ENCODE measurements at places on chromosomes 3 and 15.

DNA sequence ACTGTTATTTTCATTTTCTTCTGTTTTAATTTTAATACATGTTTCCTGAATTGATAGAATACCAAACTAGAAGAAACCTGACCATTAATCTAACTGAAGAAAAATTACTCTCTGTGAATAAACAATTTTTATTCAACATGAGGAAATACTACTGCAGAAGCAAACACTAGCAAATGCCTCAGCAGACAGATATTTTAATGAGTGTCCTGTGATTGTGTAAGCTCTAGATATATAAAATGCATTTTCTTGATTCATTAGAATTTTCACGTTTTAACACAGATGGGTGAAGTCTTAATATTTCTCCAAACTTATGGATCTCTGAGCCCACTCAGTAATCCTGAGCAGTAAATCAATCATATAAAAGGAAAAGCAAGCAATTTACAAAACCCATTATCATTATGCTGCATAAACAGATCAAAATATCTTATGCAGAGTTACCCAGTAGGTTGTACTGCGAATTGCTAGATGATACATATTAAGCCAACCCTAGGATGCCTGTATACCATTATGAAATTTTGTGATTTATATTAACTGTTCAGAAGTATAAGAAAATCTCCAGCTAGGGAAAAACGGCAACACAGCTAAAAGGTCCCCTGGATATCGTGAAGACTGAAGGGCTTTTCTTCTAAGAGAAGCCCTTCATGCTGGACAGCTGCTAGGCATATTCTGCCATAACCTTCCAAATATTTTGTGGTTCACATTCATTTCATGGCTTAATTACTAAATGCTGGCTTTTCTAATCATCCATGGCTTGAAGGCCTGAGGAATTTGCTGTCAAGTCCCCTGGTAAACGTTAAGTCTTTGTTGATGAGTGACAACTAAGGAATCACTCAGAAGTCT lies 157.7 kb upstream of the TGFBR2 start:
- no peak for DNase-seq

- no peak for DNase-seq
These were observed 20.7 kb downstream of the POPDC2 start for GRCh38 chr3:119639494-119640350.

DNA sequence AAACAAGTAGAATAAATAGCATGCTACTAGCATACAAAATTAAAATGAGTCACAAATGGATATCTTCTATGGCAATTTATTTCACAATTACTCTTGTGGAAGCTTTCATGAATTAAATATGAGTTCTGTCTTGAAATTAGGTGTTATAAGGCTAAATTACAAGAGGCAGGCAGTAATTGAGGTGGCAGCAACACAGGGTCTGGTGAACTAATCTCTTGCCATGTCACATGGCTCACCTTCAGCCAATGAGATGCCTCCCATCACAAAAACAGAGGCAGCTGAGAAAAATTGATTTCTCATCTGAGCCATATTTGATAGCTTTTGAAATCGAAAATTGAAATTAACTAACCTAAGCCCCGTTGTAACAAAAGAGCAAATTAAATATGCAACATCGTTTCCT lies 268.8 kb downstream of the NR2F2 start:
- no peak for DNase-seq

- DNase-seq = no peak
These were observed 8.6 kb upstream of the BLM start for GRCh38 chr15:90708516-90708915.

GRCh38 chr3:172355836-172356235 lies 92.4 kb downstream of the GHSR start:
- DNase-seq = no peak

GRCh38 chr3:46849686-46850467 lies 13.4 kb downstream of the MYL3 start:
- no peak for DNase-seq

- DNase-seq = no peak
These were observed 168.6 kb downstream of the SHQ1 start for GRCh38 chr3:72679540-72680198.

DNA sequence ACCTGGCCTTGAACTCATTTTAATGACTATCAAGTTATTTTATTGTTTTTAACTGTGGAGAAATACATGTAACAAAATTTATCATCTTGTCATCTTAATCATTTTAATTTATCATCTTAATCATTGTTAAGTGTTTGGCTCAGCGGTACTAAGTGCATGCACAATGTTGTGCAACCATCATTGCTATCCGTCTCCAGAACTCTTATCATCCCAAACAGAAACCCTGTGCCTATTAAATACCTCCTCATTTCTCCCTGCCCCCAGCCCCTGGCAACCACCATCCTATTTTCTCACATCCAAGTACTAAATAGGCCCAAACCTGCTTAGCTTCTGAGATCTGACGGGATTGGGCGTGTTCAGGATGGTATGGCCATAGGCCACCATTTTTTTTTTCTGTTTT lies 51.5 kb upstream of the UBP1 start:
- no peak for DNase-seq

DNA sequence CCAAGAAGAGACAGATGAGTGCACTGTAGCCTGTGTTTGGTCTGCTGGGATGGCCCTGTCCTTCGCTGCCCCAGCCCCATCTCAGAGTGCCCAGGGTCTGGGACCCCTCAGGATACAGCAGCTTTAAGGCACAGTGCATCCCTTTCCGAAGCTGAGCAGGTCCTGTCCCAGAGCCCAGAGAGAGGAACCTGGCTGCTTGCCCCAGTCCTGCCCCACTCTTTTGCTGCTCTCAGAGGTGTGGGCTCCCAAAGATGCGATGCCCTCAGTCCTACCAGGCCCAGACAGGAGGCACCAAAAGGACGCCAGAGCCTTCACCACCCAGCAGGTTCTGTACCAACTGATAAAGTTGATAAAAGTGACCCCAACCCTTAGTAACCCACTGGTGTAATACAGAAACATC lies 8.2 kb downstream of the PLCD1 start:
- no peak for DNase-seq

DNA sequence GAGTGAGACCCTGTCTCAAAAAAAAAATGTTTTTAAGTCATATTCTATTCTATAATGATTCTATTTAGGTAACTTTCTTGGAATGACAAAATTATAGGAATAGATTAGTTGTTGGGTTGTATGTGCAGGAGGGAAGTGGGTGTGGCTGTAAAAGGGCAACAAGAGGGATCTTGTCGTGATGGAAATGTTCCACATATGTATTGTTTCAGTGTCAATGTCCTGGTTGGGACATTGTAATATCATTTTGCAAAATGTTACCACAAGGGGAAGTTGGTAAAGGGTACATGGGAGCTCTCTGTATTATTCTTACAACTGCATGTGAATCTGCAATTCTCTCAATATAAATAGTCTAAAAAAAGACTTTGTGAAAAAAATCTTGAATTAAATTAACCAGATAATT lies 14.3 kb upstream of the ABHD5 start:
- no peak for DNase-seq

GRCh38 chr3:157922614-157923013 lies 183.6 kb downstream of the SHOX2 start:
- no peak for DNase-seq

GRCh38 chr3:111956449-111956848 lies 22.4 kb upstream of the ABHD10 start:
- DNase-seq = no peak

DNA sequence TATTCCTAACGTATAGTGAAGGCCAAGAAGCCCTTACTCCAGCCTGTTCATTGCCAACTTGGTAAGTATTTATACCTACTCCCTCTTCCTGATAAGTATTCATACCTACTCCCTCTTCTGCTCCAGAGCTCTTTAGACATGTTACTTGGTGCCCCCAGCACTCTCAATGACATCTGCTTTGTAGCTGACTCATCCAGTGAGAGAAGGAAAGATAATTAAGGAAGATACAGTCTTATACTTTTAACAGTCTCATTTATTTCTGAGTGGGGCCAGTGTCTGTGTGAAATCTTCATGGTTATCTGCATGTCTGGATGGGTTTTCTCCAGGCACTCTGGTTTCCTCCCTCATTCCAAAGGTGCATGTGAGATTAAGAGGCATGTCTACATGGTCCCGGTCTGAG lies 698.7 kb downstream of the FHIT start:
- DNase-seq = no peak

GRCh38 chr3:15610082-15610759 lies 8.7 kb downstream of the BTD start:
- no peak for DNase-seq

DNA sequence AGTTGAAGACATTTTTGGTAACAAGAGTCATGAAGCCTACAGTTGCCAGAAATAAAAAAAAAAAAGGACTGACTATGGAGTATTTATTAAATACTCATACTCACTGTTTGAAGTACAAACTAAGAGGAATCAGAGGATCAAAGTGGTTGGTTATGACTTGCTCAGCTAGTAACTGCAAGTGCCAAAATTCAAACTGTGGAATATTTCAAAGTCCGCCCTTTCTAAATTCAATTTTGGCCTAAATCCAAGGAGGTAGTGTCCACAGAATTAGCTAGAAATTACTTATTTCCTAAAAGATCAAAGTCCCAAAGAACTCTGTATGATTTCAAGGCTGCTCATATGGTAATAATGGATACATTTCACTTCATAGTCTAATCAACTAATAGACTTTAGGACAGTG lies 274.5 kb downstream of the ZBTB20 start:
- DNase-seq = no peak

DNA sequence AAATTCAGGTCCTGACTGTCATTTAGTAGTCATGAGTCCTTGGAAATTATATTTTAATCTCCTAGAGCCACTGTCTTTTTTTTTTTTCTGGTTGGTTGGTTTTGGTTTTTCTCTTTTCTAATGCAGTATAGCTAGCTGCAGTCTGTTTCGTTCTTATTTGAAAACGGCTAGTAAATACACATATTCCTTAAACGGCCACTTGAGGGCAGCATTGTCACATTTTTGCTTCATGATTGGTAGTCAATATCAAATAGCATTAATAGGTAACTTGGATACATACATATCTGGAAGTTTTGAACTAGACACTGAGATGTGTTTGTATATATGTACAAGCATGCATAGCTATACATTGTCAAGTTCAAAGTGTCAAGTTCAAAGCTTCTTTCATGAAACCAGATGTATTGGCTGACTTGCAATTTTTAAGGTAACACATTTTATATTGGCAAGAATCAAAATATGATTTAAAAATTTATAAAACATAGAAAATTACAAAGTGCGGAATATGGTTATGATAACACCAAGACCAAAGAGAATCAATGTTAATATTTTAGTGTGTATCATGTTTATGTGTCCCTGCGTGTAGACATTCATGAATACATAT lies 22.5 kb downstream of the GABRA5 start:
- DNase-seq = no peak

DNA sequence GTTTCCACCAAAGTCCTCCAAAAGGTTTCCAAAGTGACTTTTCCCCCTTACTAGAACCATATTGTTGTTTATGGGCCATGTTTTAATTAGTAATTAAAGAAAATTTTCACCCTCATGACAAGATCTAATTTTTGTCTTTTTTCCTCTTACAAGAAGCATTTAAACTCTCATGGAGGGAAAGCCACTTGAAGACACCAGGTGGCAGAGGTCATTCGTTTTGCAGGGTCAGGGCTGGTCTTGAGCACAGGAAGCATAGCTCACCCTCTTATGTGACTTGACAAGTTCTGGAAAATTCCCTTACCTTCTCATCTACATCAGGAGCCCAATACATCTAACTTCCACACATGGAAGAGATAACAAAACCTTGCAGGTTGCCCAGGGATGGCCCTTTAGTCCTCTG lies 163.7 kb downstream of the GREM1 start:
- DNase-seq = no peak

All from activated CD4-positive, alpha-beta T cell treated with anti-CD3 and anti-CD28 coated beads for 4 hours (primary cell).